ENCODE measurements at places on chromosomes 5 and 9.

DNA sequence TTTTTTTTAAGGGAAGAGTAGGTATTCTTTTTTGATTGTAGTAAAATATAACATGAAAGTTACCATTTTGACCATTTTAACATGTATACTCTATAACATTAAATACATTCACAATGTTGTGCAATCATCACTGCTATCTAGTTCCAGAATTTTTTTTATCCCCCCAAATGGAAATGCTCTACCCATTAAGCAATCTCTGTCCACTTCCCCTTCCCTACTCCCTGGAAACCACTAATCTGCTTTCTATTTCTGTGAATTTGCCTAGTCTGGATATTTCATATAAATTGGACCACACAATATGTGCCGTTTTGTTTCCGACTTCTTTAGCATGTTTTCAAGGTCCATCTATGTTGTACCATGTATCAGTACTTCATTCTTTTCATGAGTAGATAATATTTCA is 429.5 kb downstream of the TLE1 start:
- DNase-seq = no peak

DNA sequence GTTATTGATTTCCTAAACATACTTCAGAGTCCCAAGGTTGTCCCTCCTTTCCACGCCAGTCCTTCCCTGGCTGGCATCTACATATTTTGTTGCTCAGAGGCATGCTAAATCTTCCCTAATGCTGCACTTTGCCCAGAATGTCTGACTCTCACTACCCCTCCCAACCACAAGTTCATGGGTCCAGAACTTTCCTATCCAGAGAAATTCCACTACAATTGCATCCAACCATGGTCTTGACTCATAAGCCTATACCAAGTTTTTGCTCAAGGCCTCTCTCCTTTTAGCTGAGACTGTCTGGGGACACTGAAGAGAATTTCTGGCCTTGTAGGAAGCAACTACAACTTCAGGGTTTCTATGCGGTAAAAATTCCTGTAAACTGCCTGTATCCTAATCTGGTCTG is 206.3 kb downstream of the BNC2 start:
- DNase-seq = no peak

DNA sequence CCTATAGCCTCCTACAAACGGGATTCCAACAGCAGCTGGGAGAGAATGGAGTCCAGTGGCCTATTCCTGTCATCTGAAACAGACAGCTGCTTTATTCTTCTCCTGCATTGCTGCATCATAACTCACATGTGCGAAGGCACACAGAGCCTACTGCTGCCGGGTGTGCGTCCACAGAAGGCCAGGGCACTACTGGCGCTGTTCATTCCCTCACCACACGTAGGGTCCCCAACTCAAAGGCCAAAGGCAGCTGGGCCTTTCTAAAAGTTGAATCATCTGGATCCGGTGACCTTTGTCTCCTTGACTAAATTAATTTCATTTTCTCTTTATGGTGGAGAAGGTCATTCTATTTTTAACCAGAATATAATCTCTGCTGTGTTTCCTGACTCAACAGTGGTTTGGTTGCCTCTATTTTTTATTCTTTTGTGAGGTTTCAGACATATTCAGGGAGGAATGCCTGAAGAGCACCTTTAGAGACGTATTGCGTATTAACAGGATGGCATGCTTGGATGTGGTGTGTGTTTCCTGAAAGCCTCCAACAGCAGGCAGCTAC is 10.8 kb upstream of the SPATA24 start:
- DNase-seq = no peak

DNA sequence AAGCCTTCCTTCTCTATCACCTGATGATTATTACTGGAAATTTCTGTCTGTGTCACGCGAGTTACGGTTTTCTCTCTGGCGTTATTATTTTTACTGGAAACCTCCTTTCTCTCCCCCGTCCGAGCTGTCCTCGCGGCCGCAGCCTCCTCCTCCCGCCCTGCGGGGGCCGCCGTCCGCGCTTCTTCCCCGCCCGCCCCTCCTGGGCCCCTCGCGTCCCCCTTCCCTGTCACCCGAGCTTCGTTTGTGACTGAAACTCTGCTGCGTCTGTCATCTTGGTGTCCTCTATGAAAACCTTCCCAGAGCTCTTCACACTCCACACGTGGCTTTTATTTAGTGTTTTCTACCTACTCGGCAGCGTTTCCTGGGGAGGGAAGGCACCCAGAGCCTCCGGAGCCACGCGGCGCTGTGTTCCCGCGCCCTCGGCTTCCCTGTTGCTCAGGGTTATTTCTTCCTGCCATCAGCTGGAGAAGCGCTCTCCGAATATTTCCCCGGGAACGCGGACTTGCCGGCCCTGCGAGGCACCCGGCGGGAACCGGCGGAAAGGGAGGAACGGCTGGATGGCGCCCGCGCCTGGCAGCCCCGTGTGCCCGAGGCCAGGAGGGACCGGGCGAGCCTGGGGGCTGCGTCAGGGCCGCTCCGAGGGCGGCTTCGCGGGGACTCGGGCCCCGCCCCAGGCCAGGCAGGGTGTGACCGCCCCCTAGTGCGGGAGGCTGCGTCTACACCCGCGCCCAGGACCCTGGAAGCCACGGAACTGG is 33.9 kb downstream of the TRIP13 start:
- no peak for DNase-seq

DNA sequence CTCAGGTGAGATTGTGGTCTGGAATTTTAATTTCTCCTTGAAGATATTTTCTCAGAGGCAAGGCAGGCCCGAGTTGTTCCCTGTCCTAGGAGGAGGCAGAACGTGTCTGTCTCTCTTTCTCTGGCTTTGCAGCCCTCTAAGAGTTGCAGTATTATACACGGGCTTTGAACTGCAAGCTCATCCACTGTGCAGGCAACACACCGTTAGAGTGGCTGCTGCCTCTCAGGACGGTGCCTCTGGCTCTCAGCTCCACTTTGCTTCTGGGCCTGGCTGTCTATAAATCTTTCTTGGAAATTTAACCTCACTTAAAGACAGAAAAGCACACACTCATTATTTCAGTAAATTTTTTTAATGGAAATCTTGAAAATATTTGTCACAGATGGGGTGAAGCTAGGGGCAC is 170.1 kb upstream of the ADCY2 start:
- DNase-seq = no peak

- DNase-seq = no peak
These were observed 30.1 kb upstream of the PRDM12 start for GRCh38 chr9:130634191-130634768.

DNA sequence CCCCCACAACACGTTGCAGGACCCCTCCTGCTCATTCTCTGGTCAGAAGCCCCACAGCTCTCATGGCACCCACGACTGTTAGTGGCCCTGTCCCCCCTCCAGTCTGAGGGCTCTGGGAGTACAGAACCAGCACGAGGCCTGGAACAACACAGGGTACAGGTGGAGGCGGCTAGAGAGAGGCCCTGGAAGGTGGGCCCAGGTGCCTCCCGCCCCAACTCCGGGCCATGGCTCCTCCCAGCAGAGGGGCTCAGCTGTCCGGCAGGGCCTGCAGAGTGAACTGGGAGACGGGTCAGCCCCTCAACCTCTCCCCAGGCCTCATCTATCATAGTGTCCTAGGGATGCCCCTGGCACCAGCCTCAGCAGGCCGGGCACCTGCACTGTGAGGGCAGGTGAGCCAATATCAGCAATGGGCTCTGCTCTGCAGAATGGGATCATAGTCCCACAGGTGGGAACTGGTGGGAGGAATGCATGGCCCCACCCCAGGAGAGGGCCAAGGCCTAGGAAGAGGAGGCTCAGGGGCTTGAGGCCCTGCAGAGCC is 58.6 kb downstream of the BARX1 start:
- DNase-seq = no peak

DNA sequence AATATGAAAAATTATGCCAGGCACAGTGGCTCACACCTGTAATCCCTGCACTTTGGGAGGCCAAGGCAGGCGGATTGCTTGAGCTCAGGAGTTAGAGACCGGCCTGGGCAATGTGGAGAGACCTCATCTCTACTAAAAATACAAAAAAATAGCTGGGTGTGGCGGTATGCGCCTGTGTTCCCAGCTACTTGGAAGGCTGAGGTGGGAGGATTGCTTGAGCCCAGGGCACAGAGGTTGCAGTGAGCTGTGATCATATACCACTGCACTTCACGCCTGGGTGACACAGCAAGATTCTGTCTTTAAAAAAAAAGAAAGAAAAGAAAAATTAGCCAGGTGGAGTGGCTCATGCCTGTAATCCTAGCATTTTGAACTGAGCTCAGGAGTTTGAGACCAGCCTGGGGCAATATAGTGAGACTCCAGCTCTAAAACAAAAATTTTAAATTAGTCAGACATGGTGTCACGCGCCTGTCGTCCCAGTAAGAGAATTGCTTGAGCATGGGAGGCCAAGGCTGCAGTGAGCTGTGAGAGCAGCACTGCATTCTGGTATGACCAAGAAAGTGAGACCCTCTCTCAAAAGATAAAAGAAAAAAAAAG is 18.0 kb downstream of the PLAA start:
- DNase-seq = no peak

DNA sequence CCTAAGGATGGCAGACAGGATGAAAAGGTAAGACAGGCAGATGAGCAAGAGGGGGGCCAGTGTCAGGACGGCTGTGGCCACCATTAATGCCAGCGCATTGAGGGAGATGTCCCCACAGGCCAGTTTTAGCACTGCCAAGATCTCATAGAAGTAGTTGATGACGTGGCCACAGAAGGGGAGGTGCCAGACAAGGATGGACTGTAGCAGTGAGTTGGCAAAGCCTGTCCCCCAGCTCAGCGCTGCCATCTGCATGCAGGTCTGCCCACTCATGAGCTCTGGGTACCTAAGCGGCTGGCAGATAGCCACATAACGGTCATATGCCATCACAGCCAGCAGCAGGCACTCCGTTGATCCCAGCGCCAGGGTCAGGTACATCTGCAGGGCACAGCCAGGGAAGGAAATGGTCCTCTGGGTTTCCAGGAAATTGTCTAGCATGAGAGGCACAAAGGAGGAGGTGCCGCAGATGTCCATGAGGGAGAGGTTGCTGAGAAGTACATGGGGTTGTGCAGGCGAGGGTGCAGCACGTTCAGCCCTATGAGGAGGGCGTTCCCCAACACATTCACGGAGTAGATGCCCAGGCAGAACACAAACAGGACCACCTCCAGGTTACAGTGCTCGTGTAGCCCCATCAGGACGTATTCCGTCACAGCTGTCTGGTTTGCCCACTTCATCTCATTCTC is 10.8 kb downstream of the OR13J1 start:
- no peak for DNase-seq

- DNase-seq = no peak
These were observed 115.3 kb downstream of the CD180 start for GRCh38 chr5:67081261-67081660.

DNA sequence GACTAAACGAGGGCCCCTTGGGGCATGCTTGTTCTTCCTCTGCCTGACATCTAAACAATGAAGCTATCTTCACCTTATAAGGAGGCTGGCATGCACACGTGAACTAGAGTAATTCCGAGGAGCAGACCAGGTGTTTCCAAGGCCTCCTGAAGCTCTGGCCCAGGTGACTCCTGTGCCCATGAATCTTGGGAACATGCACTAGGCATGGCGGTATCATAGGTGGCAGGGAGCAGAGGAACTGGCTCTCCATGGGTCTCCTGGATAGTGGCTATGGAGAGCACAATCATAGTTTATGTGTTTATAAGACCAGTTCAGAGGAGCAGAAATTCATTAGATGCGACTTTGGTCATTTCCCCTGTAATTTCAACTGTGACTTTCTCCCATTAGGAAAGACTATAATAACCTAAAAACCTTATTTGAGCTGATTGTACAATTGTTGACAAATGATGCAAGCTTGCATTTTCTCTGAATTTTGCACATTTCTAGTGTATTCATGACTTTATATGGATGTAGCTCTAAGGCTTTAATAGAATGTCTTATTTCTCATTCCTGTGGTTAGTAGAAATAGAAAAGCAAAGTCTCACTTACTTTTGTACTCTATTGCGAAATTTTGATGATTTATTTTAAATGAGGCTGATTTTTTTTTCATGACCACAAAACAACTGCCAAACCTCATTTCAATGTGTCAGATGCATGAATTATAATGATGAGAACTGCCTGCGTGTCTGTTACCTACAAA is 135.3 kb upstream of the RPS23 start:
- no peak for DNase-seq

GRCh38 chr9:13567833-13568232 is 288.3 kb upstream of the MPDZ start:
- no peak for DNase-seq

DNA sequence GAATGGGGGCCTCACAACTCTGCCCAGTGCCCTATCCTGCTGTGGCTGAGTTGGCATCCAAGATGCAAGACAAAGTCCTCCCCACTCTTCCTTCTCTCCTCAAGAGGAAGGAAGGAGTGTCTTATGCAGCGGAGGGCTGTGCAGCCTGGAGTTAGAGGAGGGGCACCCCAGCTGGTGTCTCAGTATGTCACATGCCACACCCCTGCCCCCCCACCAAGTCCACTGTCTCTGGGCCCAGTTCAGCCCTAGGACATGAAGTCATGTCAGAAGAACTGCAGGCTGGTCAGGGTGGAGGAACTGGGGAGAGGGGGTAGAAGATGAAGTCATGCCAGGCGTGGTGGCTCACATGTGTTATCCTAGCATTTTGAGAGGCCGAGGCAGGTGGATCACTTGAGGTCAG is 28.0 kb upstream of the SLC28A3 start:
- DNase-seq = no peak

- DNase-seq = no peak
These were observed 360.5 kb upstream of the TARS1 start for GRCh38 chr5:33080287-33080686.

Data from CD8-positive, alpha-beta memory T cell (primary cell).